ENCODE measurements at places on chromosomes 12 and 14.

GRCh38 chr14:42683707-42684106, 1077.0 kb downstream of the LRFN5 start:
- no peak for DNase-seq

- DNase-seq = no peak
These were observed 119.6 kb downstream of the KCNMB4 start for GRCh38 chr12:70485704-70486103.

GRCh38 chr12:72018036-72018435, 79.4 kb downstream of the TPH2 start:
- no peak for DNase-seq

- DNase-seq = no peak
These were observed 18.5 kb upstream of the SLC7A8 start for GRCh38 chr14:23202001-23202400.

DNA sequence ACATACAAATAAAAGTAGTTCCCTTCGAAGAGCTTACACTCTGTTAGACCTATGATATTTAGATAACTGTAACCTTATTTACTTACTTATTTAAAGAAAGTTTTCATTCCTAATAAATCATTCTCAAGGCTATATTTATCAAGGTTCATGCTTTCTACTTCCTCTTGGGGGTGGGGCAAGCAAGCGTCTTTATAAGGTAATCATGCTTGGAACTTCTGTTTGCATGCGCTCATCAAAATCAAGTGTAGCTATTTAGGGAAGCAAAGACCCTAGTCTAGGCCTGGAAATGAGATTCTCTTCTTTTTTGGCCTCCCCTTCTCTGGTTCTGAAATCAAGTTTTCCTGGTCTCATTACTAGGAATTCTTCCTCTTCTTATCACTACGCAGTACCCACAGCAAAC, 766 bp downstream of the RERG start:
- no peak for DNase-seq

Data from activated CD4-positive, CD25-positive, alpha-beta regulatory T cell treated with anti-CD3 and anti-CD28 coated beads, Interleukin-2, amount 50 U/mL, for 16 hours (primary cell).